ENCODE measurements at places on chromosomes 13 and 19. TPM values are rescaled to one million over a fixed set of nuclear protein-coding genes. Genes with fewer than 3 reads are reported as not detected.

The WIZ gene
- polyA plus RNA-seq: 43.1 TPM

The SUPT20H gene
- polyA plus RNA-seq: 107 TPM

The HRC gene
- polyA plus RNA-seq: 24.8 TPM

The SLC1A6 gene
- 0.39 TPM for polyA plus RNA-seq

The SLC7A9 gene
- polyA plus RNA-seq: 19.0 TPM

The CEBPA gene
- polyA plus RNA-seq: 4.5 TPM

The GRK1 gene
- 0.11 TPM for polyA plus RNA-seq

The ZNF628 gene
- 5.1 TPM for polyA plus RNA-seq

The HCN2 gene
- 0.30 TPM for polyA plus RNA-seq

The KLK12 gene
- polyA plus RNA-seq: not detected

The NLRP11 gene
- 0.06 TPM for polyA plus RNA-seq

DNA sequence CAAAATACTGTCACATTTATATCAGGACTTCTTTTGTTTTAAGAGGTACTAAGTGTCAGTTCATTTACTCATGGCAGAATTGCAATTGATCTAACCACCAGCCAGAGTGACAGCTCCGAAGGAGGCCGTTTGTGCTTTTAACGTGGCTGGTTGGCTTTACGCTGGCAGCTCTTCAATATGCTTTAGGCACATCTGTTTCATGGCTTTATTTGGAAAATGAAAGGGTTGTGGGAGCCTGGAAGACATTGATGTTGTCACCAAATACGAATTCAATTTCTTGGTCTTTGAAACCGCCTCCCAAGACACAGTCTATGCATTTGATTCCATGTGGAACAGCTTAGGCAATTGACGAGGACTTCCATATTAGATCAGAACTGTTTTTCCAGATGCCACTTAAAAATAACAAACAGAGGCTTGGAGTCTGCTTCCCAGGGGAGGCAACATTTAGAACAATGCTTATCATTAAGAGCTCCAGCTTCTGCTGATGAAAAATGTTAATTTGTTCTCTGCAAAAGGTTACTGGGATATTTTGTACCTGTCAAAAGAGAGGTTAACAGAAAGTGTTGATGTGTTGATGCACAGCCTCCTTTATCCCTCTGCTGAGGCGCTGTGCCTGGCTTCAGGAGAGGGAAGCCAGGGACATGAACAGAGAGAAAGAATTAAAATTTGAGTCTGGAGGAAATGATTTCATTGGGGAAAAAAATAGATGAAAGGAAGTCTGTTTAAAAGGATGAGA, 64.0 kb upstream of the TNFRSF19 start:
- DNase-seq: no peak

DNA sequence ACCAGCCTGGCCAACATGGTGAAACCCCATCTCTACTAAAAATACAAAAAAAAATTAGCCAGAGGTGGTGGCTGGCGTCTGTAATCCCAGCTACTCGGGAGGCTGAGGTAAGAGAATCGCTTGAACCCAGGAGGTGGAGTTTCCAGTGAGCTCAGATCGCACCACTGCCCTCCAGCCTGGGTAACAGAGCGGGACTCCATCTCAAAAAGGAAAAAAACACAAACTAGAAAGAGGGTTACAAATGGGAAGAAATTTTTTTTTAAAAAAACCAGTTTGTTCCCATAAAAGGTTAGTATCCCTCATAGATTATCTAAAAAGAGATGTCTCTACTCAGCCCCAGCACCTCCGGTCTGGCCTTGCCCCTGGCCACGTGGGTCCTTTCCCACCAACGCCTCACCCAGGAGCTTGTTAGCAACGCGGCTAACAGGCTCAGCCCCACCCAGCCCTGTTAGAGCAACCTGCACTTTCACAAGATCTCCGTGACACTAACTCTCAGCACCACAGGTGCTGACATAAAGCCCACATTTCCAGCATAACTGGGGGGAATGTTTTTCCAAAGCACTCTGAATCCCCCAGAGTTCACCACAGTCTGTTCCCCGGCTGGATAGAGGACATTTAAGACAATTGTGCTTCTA, 4.3 kb downstream of the DMKN start:
- DNase-seq: peak; percentile 40

DNA sequence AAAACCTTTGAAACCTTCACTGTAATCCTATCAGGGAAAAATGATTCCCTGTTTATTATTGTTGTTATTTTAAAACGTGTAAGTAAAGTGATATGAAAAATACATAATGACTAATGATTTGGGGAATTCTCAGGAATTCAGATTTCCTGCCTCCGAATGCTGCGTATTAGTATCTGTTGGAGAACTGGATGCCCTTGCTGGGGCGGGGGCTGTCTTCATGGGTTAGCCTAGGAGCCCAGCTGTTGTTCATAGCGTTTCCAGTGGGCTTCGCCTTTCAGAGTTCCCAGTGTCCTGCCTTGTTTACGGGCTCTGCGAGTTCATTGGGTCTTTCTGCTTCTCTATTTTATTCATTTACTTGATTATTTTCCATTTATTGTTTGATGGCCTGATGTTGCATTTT, 18.4 kb downstream of the NAXD start:
- DNase-seq: no peak

GRCh38 chr13:109924376-109924775, 138.0 kb upstream of the IRS2 start:
- no peak for DNase-seq

- no peak for DNase-seq
These were observed 25.5 kb downstream of the FOXO1 start for GRCh38 chr13:40640845-40641458.

GRCh38 chr19:36528921-36529518, 949 bp upstream of the ZNF260 start:
- DNase-seq: no peak

DNA sequence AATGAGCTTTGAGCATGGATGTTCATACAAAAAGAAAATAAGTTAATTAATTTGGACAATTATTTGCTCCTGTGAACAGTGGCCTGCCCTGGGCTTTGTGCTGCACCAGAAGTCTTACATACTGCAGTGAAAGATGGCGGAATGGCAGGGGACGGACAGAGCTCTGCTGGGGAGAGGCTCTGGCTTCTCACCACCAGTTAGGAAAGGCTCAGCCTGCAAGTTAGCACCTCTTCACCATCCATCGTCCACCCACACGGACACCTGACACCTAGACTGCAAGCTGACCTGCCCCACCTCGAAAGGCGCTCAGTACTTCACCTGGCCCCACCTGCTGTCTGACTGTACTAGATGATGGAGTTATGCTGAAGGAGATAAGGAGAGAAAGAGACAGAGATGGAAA, 203.9 kb upstream of the IRS2 start:
- DNase-seq: no peak

DNA sequence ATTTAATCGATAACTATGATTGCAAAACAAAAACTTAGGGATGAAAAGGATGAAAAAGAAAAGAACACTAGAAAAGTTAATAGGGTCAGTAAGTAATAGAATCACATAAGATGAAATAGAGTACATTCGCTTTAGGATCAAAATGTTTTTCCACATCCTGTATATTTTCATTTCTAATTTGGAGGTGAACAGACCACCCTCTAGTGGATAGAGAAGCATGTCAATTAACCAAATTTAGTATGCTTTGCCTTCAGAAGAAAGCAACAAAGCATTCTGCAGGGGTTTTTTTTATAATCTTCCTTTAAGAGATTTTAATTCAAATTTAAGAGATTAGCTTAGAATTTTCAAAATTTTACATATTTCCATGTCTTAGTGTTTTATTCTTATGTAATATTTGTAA, 611.0 kb upstream of the SGCG start:
- no peak for DNase-seq

DNA sequence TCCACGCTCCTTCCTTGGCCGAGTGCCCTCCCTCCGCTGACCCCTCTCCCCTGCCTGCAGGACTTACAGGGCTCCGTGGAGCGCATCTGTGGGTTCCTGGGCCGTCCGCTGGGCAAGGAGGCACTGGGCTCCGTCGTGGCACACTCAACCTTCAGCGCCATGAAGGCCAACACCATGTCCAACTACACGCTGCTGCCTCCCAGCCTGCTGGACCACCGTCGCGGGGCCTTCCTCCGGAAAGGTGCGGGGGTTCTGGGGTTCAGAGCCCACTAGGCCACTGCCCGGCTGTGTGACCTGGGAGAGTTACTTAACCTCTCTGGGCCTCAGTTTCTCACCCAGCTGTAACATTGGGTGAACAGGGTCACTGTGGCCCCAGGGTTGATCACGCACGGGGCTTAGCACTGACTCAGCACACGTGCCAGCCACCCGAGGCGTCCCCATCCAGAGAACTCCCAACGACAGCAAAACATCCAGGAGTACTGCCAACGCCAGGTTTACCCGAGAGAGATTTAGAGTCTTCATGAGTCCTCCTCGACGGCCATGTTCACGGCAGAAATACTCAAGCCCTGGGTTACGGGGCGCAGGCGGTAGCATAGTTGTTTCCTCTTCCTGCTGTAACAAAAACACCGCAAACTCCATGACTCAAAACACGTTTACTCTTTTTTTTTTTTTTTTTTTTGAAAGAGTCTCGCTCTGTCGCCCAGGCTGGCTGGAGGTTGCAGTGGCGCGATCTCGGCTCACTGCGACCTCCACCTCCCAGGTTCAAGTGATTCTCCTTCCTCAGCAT, 9.7 kb upstream of the SPACA4 start:
- DNase-seq: no peak

DNA sequence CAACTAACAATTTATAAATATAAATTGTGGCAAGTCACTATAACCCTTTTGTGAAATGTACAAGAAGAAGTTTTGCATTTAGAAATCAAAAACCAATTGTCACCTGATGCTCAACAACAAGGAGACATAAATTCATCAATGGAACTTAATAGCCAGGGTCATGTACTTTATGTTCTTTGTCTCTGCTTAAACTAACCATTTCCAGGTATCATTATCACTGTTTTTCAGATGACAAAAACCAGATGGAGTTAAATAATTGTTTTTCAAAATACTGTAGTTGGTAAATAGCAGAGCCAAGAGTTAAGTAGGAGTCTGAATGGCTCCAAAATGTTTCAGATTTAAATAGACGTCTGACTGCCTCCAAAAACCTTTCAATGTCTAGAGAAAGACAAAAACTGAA, 72.3 kb upstream of the MAB21L1 start:
- no peak for DNase-seq

- DNase-seq: no peak
These were observed 1.0 kb upstream of the REX1BD start for GRCh38 chr19:18587561-18587960.

GRCh38 chr19:45901432-45901911, 941 bp downstream of the MYPOP start:
- no peak for DNase-seq

GRCh38 chr19:38953677-38954076, 21.9 kb downstream of the FBXO17 start:
- no peak for DNase-seq

- no peak for DNase-seq
These were observed 32.2 kb downstream of the MAU2 start for GRCh38 chr19:19352823-19353222.

DNA sequence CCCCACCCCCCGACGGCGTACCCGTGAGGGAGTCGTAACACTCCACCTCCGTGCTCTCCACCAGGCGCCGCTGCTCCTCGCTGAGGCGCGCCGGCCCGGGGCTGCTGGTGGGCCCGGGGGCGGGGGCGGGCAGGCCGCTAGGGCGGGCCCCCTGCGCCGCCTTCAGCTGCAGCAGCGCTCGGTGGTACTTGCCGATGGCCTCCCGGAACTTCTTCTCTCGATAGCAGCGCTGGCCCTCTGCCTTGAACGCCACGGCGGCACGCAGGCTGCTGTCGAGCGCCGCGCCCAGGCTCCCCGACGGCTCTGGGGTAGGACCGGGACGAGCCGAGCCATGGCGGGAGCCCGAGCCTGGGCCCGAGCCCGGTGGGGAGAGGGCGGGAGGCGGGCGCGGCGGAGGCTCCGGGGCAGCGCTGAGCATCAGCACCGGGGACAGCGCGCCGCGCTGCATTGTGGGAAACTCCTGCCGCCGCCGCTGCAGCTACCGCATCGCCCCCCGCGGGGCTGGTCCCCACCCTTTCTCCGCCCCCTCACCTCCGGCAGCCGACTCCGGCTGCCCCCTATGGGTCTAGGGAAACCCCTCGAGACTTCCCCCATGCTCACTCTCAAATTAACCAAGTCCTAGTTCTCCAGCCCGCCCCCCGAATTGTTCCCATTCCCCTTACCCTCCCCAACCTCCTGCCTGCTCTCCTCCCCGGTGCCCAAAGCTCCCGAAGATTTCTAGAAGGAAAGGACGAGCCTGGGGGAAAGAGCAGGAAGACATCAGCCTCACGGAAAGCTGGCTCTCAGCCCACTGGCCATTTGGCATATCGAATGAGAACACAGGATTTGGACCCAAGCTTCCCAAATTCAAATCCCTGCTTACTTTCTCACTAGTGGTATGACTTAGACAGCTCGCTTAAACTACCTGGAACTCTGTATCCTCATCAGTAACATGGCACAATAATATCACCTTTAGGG, at the start of gene TTC9B:
Gene TTC9B, minus strand, starts transcription at position 451 of the 957 bp plus-strand sequence. Its CDS starts 3 bp downstream, at position 448.
- DNase-seq: no peak

- no peak for DNase-seq
These were observed 528.2 kb downstream of the LMO7 start for GRCh38 chr13:76164290-76164689.

- no peak for DNase-seq
These were observed 1.7 kb downstream of the UTP14C start for GRCh38 chr13:52026246-52026626.

DNA sequence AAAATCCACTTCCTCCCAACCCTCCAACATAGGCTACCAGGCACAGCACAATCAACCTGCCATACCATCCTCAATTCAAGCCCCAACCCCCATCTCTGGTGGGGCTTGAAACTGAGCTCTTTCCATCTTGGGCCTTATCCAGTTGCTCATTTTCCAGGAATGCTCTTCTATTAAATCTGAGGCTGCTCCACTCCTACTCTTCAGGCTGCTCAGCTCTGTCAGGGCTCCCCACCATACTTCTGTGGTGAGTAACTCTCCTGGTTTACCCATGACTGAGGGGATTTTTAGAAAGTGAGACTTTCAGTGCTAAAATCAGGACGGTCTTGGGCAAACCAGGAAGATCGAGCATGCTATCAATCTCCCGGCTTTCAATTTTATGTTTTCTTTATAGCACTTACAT, 512.8 kb downstream of the LMO7 start:
- DNase-seq: no peak

- peak; percentile 96 for DNase-seq
These were observed 660 bp downstream of the ALKBH7 start for GRCh38 chr19:6373096-6373812.
